ENCODE measurements at places on chromosomes 2 and 18. TPM values are rescaled to one million over a fixed set of nuclear protein-coding genes. Genes with fewer than 3 reads are reported as not detected.

Gene TBR1
- not detected for total RNA-seq

Gene VAMP8
- total RNA-seq = 178 TPM

Gene IL1RL1
- 8.7 TPM for total RNA-seq

Gene AKAIN1
- not detected for total RNA-seq

Gene ADAM23
- total RNA-seq = 2.4 TPM

Gene CTDSP1
- total RNA-seq = 184 TPM

Gene CHRND
- total RNA-seq = not detected

Gene LYPD6
- total RNA-seq = 30.1 TPM

Gene REG3G
- total RNA-seq = 0.66 TPM

Gene IL1A
- total RNA-seq = 0.66 TPM

Gene CFAP221
- total RNA-seq = 5.4 TPM

Gene CFAP65
- 0.29 TPM for total RNA-seq

Gene TMEM247
- not detected for total RNA-seq

Gene RUFY4
- total RNA-seq = 0.17 TPM

Gene CERS6
- total RNA-seq = 22.4 TPM

Gene RNF25
- 28.1 TPM for total RNA-seq

Gene FNDC4
- total RNA-seq = 13.4 TPM

Gene RNF149
- total RNA-seq = 54.9 TPM

Gene CXCR1
- not detected for total RNA-seq

Measured in mucosa of gallbladder (tissue), 1 donor.